ENCODE measurements at places on chromosomes 12 and 14.
A peak's percentile ranks its signal among the peaks of the same experiment; 100 is the strongest.

GRCh38 chr14:91117960-91118359 is 4.1 kb downstream of the DGLUCY start:
- DNase-seq, result no peak

- DNase-seq, result no peak
Observed at GRCh38 chr12:79935624-79936345, 888 bp upstream of the PPP1R12A start.

GRCh38 chr12:120814203-120814902 is 88.7 kb downstream of the ACADS start:
- no peak for DNase-seq

DNA sequence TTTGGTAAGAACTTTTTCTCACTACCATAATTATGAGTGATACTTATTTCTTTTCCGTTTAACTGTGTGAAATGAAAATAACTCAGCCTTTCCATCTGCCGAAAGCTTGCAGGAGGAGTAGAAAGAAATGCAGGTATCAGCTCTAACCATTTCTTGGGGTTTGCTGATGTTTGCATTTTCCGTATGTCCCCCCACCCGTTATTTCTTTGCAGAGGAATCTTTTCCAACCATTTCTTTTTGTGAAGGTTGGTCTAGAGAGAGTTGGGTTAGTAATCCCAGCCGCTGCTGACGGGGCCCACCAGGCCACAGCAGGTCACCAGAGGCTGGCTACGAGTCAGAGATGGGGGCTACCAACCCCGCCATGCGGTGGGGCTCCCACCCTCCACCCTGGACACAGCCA is 7.0 kb upstream of the PIWIL1 start:
- DNase-seq, result no peak

GRCh38 chr14:24673059-24673458 is 39.1 kb upstream of the GZMB start:
- DNase-seq, result no peak

DNA sequence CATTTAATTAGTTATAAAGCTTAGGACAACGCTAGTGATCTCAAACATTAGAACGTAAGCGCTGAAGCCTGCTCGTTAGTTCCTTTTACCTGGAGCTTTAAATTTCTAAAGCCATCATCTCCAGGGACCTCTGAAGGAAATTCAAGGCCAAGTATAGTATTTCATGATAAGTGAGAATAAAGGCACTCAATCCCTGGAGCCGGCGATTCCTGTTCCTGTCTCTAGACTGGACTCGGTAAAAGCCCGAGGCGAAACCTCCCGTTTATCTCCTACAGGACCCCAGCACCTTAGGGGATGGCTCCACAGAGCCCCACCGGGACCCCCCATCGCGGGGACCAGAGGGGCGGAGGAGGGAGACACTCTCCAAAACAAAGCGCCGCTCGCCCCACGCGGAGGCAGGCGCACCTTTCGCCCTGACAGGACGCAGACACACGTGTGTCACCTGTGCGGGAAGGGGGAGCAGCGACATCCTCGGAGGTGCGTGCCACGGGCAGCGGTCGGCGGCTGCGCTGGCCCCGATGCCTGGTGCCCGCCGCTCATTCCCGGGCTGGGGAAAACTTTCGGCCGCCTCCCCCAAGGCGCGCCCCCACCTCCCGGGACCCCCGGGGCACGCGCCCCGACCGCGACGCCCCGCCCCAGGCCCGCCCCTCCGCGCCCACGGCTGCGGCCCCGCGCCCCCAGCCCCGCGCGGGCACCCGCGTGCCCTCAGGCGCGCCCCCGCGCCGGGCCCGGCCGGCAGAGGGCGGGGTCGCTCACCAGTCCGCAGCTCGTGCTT is 678 bp downstream of the RPS6KA5 start:
- peak; percentile 54 for DNase-seq

All from stimulated activated CD4-positive, alpha-beta T cell treated with anti-CD3 and anti-CD28 coated beads, Interleukin-4, amount 100 ng/mL, for 4 hours (primary cell).